ENCODE measurements at places on chromosomes 7 and 10. TPM values are rescaled to one million over a fixed set of nuclear protein-coding genes. Genes with fewer than 3 reads are reported as not detected.

GRCh38 chr10:117968354-117969182 is 78.2 kb downstream of the RAB11FIP2 start:
- DNase-seq, result no peak

GRCh38 chr10:3331187-3331586 is 158.6 kb upstream of the PITRM1 start:
- DNase-seq, result no peak

- DNase-seq, result no peak
Measured at GRCh38 chr7:142478479-142479220, 220.8 kb upstream of the PRSS58 start.

DNA sequence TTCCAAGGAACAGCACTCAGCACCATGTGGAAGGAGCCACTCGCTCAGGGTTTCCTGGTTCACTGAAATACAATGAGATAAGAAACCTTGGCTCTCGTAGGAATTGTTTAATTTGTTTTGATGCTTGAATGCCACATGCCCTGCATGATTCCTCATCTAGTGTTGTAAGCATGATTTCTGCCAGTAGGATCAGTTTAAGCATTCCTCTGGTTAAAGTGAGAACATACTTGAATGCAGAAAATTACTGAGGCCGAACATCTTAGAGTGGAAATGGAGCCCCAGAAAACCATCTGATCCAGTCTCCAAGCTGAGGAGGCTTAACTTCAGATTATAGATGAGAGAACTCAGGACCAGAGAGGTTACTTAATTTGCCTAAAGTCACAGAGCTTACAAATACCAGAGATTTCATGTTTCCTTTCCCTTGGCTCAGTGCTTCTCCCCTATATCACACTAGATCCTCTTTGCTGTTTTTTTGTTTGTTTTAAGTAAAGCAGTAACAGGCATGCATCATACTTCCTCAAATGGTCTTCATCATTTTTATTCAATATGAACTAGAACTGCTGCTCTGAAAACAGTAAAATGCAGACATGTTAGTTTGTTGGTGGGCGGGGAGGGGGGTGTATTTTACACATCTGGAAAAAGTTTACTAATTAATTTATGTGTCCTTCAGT is 125.1 kb downstream of the ADAM12 start:
- no peak for DNase-seq

- no peak for DNase-seq
Measured at GRCh38 chr7:115603416-115603815, 427.1 kb downstream of the TFEC start.

DNA sequence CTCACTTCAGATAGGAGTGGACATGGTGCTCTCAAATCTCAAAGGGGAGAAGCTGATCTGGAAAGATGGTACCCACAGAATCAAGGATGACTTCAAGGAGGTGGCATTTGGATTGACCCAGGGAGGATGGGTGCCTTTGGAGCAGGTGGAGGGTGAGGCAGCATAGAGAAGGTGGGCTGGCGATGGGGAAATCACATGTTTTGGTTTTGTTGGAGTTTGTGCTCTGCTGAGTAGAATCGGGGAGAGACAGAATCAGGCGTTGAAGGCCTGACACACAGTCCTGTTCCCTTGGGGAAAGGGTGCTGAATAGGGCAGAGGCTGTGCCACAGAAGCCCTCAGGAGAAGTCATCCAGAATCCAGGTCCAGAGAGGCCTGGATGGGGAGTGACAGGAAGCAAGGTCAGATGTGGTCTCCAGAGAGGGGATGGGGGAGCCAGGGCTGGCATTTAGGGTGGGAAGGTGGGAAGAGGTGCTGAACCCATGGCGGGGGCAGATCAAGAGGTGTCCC is 291.1 kb downstream of the GLRX3 start:
- no peak for DNase-seq

DNA sequence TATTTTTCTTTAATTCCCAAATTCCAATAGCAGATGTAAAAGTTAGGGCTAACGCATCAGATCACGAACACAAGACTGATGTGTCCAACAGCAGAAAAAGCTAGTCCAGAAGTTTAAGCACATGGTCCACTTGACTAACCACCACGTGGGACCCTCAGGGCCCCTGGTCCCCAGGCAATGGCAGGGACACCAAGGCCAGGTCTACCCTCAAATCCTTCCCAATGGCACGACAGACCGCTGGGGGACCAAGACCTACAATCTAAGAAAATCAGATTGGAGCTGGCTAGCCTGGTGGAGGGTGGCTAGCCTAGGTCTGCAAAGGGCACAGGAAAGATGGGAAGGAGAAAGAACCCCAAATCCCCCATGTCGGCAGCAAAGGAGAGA is 1.5 kb downstream of the GIGYF1 start:
- no peak for DNase-seq

DNA sequence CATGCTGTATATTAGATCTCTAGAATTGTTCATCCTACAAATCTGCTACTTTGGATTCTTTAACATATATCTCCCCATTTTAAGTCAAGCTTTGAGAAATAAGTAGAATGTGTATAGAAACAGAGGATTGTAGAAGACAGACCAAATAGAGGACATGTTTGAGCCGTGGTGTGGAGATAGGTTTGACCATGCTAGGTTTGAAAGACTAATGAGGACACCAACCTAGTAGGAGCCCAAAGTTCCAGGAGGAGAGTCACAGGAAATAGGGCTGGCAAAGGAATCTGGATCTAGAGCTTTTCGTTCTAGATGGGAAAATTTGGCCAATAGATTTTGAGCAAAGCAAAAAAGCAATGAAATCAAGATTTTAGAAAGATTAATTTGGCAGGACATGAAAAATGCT is 60.5 kb upstream of the TBX20 start:
- no peak for DNase-seq

GRCh38 chr10:15579605-15580004 is 140.1 kb downstream of the ITGA8 start:
- no peak for DNase-seq

The ARMC10 gene
- total RNA-seq, result 22.1 TPM

DNA sequence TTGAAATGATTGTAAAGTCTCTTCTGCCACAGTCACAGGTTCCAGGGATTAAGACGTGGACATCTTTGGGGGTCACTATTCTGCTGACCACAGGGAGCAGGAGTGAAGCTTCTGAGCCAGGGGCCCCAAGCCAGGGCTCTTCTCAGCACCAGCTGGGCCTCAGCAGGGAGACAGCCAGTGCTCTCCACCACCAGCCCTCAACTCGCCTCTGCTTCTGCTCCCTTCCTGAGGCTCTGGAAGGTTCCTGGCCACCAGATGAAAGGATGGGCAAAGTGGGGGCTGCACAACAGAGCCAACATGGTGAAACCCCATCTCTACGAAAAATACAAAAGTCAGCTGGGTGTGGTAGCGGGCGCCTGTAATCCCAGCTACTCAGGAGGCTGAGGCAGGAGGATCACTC is 11.2 kb upstream of the CRYGN start:
- DNase-seq, result peak; percentile 24

GRCh38 chr7:105408791-105409410 is 20.2 kb upstream of the SRPK2 start:
- DNase-seq, result no peak

GRCh38 chr10:71889388-71889987 is 38.4 kb upstream of the PSAP start:
- DNase-seq, result peak; percentile 42

- DNase-seq, result no peak
Measured at GRCh38 chr10:11225935-11226334, 208.3 kb downstream of the CELF2 start.

The LMOD2 gene
- total RNA-seq, result not detected

- no peak for DNase-seq
Measured at GRCh38 chr7:103132995-103133688, 15.8 kb downstream of the NAPEPLD start.

GRCh38 chr10:52334595-52334994 is 20.5 kb downstream of the DKK1 start:
- no peak for DNase-seq

- DNase-seq, result no peak
Measured at GRCh38 chr7:145252031-145252430, 416.2 kb upstream of the TPK1 start.

DNA sequence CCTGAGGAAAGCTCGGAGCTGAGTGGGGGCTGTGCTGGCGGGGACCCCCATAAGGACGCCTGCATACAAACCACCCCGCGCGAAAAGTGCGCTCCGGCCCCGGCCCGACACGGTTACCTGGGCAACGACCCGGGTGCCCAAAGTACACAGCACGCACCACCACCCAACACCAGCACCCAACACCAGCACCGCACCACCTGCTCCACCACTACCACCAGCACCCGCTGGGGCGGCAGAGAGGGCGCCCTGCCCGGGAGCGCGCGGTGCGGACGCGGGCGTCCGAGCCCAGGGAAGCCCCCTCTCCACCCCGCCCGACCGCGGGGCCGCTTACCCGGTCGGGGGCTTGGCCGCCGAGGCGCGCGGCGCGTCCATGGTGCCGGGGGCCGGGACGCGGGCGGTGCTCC is 345 bp downstream of the COBL start:
- DNase-seq, result peak; percentile 30

DNA sequence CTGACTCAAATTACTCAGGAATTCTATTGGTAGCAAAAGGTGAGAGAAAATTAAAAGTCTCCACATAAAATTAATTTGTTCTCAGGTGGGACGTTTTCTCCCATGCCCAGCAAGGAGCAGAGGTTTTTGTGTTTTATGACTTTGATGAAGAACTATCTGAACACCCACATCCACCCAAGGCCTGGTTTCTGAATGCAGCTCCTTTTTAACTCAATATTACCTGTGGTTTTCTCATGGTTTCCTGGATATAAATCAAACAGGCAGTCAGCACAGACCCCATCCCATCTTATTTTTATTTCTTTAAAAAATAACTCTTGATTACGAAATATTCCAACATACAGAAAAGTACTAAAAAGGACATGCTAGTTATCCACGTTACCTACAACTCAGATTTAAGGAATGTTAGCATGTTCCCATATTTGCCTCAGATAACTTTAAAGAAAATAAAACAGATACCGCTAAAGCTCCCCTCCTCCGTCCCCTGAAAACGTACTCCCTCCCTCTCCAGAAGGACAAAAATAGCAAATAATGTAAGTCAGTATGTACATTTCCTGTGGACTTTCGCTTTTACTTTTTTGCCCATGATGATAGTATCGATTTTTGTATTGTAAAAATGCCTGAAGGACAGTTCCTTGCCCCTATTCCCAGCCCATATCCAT is 43.4 kb downstream of the GLI3 start:
- no peak for DNase-seq

The CALML5 gene
- not detected for total RNA-seq

- no peak for DNase-seq
Measured at GRCh38 chr7:30252885-30253795, 31.3 kb upstream of the ZNRF2 start.

The LIPK gene
- not detected for total RNA-seq

- peak; percentile 30 for DNase-seq
Measured at GRCh38 chr7:45178241-45179225, 20.9 kb downstream of the RAMP3 start.

DNA sequence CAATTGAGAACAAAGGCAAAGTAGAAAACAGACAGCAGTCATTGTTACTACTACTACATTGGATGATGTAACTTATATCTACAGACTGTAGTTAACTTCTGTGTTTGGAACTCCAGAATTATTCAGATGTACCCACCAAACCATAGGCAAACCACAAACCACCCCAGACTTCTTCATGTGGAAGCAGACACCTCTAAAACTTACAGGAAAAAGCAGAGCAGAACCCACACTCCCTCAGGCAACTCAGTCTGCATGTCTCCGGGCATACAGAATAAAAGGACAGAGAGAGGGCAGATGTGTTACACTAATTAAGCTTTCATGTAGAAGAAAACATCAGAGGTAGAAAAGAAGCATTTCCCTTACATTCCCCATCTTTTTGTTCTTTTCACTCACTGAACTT is 9.0 kb downstream of the LSM5 start:
- no peak for DNase-seq

DNA sequence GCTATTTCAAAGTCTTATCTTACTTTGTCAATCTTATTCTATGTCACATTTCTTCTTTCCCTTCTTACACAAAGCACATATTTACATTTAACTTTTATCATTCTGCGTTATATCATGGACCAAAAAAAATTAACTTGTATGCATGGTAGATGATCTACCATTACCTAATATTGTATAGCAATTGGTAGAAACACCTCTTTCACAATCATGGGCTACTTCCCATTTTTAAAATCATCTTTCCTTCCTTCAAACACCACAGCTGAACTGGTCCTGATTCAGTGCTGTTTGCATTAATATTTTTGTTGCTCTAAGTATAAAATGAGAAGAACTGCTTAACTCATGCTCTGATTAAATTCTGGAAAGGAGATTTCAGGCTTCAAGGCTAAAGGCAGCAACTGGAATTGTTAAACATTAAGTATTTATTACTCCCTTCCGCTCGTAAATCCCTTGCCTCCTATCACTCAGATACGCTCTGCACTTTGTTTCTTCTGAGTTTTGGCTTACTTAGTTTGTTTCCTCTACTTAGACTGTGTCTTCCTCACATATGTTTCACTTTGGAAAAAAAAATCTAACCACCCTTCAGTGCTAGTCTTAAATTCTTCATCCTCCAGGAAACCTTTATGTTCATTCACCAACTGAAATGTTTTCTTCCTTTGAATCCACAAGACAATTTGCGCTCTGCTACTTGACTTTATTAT is 901.4 kb downstream of the PCDH15 start:
- DNase-seq, result no peak

GRCh38 chr7:130152493-130153210 is 52.6 kb downstream of the TMEM209 start:
- DNase-seq, result no peak

- DNase-seq, result no peak
Measured at GRCh38 chr7:97305589-97305988, 188.1 kb downstream of the SDHAF3 start.

GRCh38 chr7:90262438-90262837 is 17.5 kb downstream of the CFAP69 start:
- no peak for DNase-seq

GRCh38 chr10:93028883-93029282 is 31.7 kb upstream of the CYP26C1 start:
- DNase-seq, result no peak

GRCh38 chr10:97810446-97810845 is 38.6 kb upstream of the SFRP5 start:
- DNase-seq, result no peak

GRCh38 chr10:122733443-122733842 is 33.8 kb upstream of the C10orf120 start:
- DNase-seq, result no peak

- DNase-seq, result peak; percentile 43
Measured at GRCh38 chr10:123241391-123242141, 87.4 kb downstream of the BUB3 start.

The NUDCD3 gene
- 99.1 TPM for total RNA-seq

GRCh38 chr10:90403211-90404000 is 454.4 kb downstream of the HTR7 start:
- DNase-seq, result no peak

All from activated naive CD8-positive, alpha-beta T cell treated with anti-CD3 and anti-CD28 coated beads, Interleukin-2, amount 10 ng/mL, durations not matched to agents 7 days and 5 days (primary cell).